Activated T-cell treated with anti-CD3 and anti-CD28 coated beads, Interleukin-2, amount 50 U/mL, for 24 hours (primary cell): ENCODE measurements at places on chromosomes 5 and 9.
A peak's percentile ranks its signal among the peaks of the same experiment; 100 is the strongest.

DNA sequence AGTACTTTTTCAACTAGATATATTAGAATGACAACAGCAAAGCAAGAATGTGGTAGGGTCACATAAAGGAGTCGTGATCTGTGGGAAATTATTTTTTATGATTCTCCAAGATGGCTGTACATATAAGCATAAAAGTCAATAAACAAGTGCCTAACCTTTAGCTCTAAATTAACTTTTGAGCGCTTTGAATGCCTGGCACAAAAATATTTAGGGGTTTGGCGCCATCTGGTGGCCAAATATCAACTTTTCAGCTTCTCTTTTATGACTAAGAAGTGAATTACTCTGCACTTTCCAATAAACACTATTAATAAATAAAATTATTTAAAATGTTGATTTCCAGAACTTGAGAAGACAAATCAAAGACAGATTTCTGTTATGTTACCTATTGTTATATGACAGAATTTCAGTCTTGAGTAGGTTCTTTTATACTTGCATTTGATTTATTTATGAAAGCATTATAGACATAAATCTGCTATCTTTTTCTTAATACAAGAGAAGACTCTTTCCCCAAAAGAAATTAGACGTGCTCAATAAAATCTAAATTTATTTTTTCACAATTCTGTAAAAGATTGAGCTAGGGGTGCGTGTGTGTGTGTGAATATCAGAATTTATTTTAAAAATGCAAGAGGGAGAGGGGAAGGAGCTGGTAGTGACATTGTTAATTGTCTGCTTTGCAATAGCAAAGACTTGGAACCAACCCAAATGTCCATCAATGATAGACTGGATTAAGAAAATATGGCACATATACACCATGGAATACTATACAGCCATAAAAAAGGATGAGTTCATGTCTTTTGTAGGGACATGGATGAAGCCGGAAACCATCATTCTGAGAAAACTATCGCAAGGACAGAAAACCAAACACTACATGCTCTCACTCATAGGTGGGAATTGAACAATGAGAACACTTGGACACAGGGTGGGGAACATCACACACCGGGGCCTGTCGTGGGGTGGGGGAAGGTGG, 36.7 kb upstream of the ARRDC3 start:
- peak; percentile 69 for DNase-seq

DNA sequence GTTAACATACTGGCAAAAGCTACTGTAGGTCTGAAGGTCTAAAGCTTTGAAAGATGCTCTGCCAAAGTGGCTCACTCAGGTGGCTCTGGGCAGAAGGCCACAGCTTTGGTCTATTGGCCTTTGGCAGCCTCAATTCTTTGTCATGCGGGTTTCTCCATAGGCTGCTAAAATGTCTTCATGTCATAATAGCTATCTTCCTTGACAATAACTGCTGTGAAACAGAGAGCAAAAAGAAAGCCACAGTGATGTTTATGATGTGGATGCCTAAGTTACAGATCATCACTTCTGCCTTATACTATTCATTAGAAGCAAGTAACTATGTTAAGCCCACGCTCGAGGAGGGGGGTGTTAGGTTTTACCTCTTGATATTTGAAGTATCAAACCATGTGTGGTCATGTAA, 906.1 kb upstream of the CDH9 start:
- no peak for DNase-seq

- DNase-seq = no peak
Measured at GRCh38 chr9:37386988-37387387, 35.5 kb upstream of the GRHPR start.

- DNase-seq = no peak
Measured at GRCh38 chr5:61228691-61229280, 66.5 kb upstream of the SMIM15 start.

DNA sequence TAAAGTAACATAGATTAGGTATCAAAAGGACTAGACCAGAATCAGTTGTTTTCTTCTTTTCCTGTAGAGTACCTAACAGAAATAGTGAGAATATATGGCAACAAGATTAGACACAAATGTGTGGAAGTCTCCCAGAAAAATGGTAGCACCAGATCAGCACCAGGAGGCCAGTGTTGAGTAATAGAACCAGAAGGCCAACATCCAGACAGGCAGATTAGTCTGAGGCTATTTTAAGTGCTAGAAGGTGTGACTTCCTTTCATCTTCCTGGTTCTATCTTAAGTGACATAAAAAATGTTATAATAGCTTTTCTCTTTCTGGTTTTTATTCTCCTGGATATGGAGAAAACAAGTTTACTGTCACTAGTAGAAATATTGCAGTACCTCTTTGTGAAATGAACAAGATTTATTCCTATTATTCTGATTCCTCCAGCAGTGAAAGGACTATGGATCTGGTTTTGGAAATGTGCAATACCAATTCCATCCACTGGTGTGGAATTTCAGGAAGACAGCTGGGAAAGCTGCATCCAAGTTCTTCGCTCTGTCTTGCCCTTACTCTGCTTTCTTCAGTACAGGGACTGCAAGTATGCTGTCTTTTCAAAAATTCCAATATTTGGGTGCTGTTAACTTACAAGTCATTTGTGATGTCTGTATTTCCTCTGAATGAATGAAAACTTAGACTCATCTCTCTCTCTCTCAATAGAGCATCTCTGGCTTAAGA, 39.1 kb downstream of the SHLD3 start:
- DNase-seq = no peak

DNA sequence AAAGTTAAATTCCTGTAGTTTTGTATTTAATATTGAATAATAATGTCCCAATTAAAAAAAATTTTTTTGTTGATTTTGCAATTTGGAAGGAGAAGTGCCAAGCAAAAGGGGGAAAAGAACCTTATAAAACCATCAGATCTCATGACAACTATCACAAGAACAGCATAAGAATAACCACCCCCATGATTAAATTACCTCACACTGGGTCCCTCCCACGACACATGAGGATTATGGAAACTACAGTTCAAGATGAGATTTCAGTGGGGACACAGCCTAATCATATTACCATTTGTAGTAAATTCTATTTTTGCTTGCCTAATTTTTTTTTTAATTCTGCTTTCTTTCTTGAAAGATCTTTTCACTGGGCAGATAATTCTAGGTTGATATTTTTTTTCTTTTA, 33.4 kb upstream of the FCHO2 start:
- DNase-seq = no peak

DNA sequence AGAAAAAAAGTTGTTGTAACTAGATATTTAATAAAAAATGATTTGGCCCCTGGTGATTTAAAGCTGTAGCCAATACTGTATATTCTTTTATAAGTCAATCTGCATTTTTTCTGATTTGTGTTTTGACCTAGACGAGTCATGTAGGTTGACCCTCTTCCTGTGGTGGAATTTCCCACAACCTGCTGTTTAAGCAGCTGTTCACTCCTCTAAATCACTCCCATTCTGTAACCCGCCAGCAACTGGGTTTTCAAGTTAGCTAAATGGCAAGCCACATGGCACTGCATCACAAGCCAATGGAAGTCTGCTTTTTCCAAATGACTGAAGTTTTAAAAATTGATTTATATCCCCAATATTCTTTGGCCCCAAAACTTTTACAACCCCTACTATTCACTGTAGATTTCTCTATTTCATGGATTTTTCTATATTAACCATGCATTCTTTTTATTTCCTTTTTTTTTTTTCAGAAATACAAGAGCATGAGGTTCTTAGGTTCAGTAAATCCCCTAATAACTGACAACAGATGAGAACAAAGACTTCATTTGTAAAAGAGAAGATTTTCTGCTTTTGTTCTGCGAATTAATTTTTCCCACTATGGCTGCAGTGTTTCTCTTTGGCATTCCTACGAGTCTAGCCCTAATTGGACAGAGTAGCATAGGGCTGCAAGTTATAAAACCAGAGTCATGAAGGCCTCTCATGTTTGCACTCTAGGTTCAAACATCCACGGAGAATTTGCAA, 184.5 kb upstream of the TLE4 start:
- no peak for DNase-seq

DNA sequence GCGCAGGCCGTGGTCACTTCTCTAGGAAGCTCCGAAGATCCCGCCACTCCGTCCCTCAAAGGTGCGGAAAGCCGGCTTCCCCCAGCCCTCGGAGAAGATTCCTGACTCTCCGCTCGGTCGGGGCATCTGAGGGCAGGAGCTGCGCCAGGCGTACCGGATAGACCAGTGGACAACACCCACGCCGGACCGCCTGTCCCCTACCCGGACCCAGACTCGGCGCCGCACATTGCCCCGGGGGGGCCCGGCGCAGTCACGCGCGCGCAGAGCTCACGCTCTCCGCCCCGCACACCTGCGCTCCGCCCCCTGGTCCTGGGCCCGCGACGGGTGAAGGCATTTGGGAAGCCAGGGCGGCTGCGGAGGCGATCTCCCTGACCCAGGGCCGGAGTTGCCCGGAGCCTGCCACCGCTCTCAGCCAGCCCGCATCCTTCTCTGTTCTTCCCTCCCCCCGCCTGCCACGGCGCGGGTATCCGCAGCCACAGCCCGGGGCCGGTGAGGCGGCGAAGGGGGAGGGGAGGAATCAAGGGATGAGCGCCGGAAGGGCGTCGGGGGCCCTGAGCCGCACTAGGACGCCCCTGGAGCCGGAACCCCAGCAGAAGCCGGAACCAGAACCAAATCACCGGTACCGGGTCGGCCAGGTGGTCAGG, 448 bp downstream of the RELL2 start:
- DNase-seq = peak; percentile 82

DNA sequence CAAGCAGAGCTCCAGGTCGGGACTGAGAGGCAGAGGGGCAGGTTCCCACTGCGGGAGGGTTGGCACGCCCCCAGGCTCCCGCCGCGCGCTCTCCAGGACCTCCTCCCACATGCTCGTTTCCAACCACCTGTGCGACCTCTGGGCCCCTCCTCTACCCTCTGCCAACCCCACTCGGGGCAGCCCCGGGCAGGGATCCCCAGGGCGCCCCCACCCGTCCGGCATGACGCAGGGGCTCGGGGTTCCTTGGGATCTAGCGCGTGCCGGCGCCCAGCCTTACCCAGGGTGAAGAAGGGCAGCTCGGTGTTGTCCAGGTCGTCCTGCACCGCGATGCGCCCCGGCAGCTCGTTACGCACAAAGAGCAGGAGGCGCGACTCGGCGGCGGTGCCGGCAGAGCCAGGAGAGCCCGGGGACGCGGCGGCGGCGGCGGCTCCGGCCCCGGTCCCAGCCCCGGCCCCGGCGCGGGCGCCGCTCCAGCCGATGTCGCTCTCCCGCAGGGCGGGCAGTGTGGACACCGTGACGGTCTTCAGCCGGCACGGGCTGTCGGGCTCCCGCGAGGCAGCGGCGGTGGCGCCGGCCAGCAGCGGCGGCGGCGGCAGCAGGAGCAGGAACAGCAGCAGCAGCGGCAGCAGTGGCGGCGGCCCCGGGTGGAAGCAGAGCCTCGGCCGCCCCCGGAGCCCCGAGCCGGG, 494 bp downstream of the ASTN2 start:
- peak; percentile 27 for DNase-seq

DNA sequence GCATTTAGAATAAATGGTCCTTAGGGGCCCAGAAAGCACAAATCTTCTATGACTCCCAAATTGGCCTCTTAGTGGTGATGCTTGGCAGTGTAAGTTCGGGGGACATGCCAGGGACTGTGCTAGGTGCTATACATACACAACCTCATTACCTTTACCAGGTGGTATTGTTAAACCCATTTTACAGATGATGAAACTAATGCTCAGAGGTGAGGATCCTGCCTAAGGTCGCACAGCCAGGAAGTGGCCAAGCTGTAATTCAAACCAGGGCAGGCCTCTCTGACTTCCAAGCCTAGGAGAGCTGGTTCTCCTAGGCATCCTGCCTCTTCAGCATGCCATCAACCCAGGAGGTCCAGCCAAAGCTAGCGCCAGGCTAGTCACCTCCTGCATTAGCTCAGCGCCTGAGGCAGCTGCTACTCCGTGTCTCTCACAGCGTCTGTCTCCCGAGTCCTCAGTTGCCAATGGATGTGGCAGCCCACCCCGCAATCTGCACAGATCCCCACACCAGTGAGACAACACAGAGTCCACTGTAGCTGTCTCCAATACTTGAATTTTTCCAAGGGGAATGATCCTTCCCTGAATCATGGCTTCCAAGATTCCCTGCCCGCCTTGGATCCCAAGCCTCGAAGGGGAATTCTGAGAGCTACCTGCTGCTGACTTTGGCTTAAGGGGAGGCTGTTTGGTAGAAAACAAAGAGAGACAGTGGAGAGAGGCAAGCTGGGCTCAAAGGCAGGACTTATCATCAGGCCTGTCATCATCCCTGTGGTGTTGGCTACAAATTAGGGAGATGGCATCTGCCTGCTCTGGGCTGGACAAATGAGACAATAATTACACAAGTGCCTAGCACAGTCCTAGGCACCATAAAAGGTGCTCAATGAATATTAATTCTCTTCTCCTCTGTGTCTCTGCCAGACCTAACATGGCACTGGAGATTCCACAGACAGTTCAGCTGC, 52.6 kb downstream of the CRB2 start:
- DNase-seq = no peak

- DNase-seq = no peak
Measured at GRCh38 chr5:14187660-14188059, 44.5 kb downstream of the TRIO start.
